Aorta (tissue), 5 donors: ENCODE measurements at places on chromosomes 3 and 15.

DNA sequence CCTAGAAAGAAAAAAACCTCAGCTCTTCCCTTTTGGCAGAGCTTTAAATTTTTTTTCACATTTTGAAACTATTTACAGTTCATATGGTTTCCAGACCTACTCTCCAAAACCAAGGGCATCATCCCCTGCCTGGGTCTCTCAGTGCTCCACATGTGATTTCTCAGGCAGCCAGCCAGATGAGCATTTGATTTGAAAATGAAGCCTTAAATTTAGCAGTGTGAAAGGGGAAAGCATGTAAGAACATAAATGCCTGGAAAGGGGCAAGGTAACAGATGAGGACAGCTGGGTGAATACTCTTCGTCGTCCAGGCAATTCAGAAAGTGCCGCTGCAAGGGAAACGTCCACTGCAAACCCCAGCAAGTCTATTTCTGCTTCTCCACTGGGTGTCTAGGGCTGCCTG, 94.8 kb downstream of the ATP8B4 start:
- no peak for DNase-seq
- no peak overlapping the region for H3K4me3 ChIP-seq
- H3K4me1 ChIP-seq = no peaks in the 10 kb centered on the region
- no peaks in the 10 kb centered on the region for H3K27me3 ChIP-seq
- H3K36me3 ChIP-seq = no peaks in the 10 kb centered on the region
- H3K27ac ChIP-seq = no peak overlapping the region

DNA sequence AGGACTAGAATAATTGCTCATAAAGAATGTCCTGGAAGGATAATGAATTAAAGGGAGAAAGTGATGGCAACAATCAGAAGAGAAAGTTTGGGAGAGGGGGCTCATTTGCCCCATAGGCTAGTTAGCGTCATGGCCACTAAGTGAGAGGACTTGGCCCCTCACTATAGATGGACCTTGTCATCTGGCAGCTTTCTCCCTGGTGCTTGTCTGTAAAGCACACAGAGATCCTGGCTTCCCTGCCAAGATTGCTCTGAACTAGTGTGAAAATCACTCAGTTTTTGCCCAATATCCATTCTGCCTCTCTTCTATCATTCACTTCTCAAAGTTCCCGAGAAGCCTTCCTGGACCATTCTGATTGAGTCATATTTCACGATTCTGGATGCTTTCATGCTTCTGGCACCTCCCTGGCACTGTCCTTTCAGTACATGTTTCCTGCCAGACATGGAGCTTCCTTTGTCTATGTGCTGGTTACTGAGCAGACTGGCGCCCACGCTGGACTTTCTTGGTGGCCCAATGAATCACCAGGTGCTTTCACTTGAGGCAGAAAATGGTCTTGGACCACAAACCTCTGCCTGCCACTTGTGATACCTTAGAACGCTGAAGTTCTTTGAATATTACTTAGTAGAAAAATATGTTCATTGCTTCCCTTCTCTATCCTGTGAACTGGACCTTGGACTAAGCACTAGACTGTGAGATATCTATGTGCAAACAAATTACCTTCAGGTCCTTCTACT, 709.6 kb upstream of the CFAP20DC start:
- H3K4me3 ChIP-seq = no peak overlapping the region
- H3K36me3 ChIP-seq = no peaks in the 10 kb centered on the region
- no peak overlapping the region for H3K27ac ChIP-seq
- DNase-seq = no peak

- H3K4me3 ChIP-seq = no peak overlapping the region
- H3K36me3 ChIP-seq = no peaks in the 10 kb centered on the region
- no peak for DNase-seq
- no peaks in the 10 kb centered on the region for H3K4me1 ChIP-seq
- no peaks in the 10 kb centered on the region for H3K27me3 ChIP-seq
Measured at GRCh38 chr15:56533731-56534403, 68.9 kb upstream of the MNS1 start.

- no peak overlapping the region for H3K4me3 ChIP-seq
- H3K27me3 ChIP-seq = no peaks in the 10 kb centered on the region
- H3K27ac ChIP-seq = no peak overlapping the region
- no peaks in the 10 kb centered on the region for H3K36me3 ChIP-seq
Measured at GRCh38 chr3:40379674-40380306, 7.2 kb upstream of the ENTPD3 start.

DNA sequence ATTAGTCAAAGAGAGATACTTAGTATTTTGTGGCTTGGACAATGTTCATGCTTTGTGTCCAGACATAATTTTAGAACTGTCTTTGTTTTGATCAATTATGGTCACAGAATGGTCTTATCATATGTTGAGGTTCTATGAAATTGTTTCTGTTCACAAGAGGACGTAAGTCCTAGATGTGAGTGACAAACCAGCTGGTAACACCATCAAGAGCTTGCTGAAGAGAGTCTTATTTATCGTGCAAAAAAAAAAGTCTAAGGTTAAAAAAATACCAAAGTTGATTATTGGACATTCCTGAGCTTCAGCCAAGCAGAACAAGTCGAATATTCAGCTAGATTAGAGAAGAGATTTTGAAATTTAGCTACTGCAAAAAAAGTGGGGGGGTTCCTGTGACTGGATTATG, 495.9 kb upstream of the NAALADL2 start:
- H3K36me3 ChIP-seq = no peaks in the 10 kb centered on the region
- no peak overlapping the region for H3K4me3 ChIP-seq
- no peak overlapping the region for H3K27ac ChIP-seq
- no peaks in the 10 kb centered on the region for H3K27me3 ChIP-seq

- H3K4me3 ChIP-seq = peak overlapping the region; percentile 71
- no peaks in the 10 kb centered on the region for H3K4me1 ChIP-seq
- DNase-seq = no peak
- H3K27me3 ChIP-seq = no peaks in the 10 kb centered on the region
- H3K27ac ChIP-seq = no peak overlapping the region
Measured at GRCh38 chr15:89243046-89243690, 611 bp upstream of the FANCI start.

DNA sequence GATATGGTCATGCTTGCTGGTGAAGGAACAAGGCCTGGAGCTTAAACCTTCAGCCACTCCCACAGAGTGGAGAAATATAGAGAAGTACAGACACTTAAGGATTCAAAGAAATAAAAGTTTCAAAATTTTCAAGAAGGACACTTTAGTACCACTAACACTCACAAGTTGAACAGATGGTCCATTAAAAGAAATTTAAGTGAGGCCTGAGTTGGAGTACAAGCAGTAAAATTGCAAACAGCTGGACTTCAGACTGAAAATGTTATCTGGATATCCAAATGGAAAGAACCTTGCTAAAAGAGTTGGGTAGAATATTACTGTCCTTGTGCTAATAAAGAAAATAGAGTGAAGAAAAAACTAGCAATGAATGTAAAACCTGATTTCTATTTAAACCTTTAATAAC, 397.1 kb upstream of the KCNMB2 start:
- H3K27me3 ChIP-seq = no peaks in the 10 kb centered on the region
- H3K36me3 ChIP-seq = no peaks in the 10 kb centered on the region
- no peak overlapping the region for H3K4me3 ChIP-seq
- H3K27ac ChIP-seq = no peak overlapping the region

- H3K27ac ChIP-seq = no peak overlapping the region
- H3K4me1 ChIP-seq = no peaks in the 10 kb centered on the region
- H3K4me3 ChIP-seq = no peak overlapping the region
Measured at GRCh38 chr3:138673641-138674530, 65.3 kb downstream of the FAIM start.

GRCh38 chr3:20125289-20125688, 60.7 kb downstream of the SGO1 start:
- no peaks in the 10 kb centered on the region for H3K4me1 ChIP-seq
- H3K27ac ChIP-seq = no peak overlapping the region
- H3K36me3 ChIP-seq = peaks cover 5% of the 10 kb centered on the region
- no peak overlapping the region for H3K4me3 ChIP-seq
- H3K27me3 ChIP-seq = no peaks in the 10 kb centered on the region
- DNase-seq = no peak
